Fibroblast of upper back skin (primary cell): ENCODE measurements at places on chromosomes 3 and 15.

DNA sequence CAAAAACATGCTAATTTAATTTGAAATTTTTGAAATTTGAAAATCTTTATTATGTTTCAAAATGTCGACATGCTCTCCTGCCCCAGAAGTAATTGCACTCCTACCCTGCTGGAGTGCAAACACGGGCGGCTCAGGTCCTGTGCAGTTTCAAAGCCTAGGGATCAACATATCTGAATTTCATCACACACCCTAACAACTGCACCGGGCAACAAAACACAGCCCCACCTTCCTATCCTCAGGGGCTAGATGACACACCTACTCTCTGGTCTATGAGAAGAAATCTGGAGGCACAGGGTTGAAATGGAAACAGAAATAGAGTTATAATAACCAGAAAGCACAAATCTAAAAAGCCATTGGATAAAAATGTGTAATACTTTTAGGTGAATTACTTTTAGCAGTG is 61.4 kb downstream of the BFSP2 start:
- no peak for DNase-seq

DNA sequence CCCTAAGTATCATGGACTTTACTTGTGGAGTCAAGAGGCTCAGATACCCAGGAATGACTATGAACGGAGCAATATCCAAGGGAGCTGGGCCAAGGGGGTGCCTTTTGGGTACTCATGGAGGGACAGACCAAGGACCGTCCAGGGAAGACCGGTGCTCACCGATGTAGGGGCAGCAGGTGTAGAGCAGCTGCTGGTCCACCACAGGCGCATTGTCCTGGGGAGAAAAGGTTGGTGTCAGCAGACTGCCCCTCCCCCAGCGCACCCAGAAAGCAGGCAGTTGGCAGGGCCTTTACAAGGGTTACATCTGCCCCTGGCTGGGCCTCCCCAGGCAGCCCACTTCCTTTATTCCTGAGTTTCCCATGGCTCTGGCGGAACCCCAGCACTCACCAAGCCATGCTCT is 7.5 kb downstream of the CDAN1 start:
- no peak for DNase-seq

DNA sequence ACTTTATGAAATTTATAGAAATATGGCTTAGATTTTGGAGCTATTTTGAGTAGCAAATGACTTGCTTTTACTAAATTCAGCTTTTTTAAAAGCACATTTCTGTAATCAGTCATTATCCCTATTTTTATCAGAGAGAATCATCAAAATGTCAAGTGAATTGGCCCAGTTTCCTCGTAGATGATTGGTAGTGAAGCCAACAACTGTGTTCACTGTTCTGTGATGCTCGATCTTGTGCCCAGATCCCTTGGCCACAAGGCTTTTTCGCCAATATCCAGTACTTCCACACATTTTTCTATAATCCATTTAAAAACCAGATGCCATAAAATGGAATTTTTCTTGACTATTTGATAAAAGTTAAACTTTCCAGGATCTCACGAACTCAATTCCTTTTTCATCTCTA is 336.5 kb downstream of the ZNF385D start:
- DNase-seq: no peak

- DNase-seq: no peak
Measured at GRCh38 chr15:89356634-89357298, 22.1 kb upstream of the POLG start.

- peak; percentile 95 for DNase-seq
Measured at GRCh38 chr15:62119227-62119864, 45.7 kb downstream of the C2CD4B start.

DNA sequence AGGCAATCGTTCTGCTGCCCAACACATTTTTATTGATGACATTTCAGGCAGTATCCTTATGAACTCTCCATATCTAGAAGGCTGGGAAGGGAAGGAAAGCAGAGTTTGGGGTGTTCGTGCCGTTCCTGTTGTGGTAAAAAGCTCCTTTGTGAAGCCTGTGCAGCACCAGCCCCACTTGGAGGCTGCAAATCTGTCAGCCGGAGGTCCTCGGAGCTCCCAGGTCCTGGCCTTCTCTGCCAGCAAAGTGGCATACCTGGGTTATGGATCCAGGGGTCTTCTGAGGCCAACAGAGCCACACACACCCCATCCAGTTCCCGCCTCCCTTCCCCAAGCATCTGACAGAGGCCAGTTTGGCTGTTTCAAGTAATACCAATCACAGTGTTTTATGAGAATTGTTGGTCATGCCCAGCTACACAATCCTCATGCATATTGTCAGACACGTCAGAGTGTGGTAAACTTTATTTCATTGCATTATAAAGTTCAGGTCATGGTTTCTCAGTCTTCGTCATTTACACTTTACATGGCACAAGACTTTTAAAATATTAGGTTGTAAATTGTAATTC is 15.9 kb upstream of the USP3 start:
- no peak for DNase-seq

DNA sequence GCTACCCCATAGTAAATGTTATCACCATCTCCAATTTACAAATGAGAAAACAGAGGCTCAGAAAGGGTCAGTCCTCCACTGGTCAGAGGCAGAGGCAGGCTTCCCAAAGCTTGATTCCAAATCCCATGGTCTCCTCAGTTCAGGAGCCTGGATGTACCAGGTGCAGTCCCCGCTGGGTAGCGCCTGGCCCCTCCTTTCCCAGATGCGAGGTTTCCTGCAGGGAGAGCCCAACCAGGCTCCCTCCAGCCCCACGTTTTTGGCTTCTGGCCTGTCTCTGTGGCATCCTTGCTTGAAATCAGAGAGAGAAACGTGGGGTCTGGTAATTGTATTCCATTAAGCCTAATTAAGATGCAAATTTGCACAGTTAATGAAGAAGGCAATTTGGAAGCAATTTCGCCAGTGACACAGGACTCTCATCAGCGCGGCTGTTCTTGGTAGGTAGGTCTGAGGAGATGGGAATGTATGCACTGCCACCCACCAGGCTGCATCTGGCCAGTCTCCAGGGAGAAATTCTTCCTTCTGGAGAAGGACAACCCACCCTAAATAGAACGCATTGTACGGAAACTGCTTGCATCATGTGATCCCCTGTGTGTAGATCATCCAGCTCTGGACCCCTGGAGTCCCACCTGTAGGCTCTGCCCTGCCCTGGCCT is 50.5 kb downstream of the HRH1 start:
- DNase-seq: peak; percentile 71

DNA sequence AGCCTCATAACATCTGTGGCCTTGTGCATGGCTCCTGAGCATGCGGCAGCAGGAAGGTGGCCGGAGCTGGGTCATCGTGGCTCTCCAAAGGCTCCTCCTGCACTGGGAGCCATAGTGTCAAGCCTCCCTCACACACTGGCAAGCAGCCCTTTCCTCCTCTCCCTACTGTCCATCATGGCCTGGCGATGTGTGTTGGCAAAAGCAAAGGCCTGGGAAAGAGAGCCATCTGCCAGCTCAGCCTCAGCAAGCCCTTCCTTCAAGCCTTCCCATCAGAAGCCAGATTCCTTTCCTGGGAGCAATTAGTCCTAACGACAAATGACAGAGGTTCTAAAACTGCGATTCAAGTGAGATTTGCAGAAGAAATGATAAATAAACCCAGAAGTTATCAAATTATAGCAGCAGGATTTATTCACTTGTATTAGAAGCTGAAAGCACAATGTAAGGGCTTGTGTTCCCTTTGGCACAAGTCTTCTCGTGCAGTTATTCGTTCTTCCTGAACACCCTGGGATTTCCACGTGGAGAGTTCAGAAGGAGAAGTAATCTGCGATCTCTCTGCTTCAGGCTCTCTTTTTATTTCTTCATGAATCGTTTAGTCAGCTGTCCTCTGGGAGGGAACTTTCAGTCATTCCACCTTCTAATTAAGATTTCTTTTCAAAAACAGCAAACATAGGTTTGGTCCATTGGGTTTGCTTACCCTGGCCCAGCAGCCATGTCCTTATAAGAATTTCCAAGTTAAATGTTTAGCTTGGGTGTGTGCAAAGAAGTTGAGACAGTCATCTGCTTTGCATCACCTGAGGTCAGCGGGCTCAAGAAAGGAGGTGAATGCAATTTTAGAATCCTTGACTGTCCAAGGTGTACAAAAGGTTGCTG is 110.3 kb upstream of the TMC3 start:
- no peak for DNase-seq

DNA sequence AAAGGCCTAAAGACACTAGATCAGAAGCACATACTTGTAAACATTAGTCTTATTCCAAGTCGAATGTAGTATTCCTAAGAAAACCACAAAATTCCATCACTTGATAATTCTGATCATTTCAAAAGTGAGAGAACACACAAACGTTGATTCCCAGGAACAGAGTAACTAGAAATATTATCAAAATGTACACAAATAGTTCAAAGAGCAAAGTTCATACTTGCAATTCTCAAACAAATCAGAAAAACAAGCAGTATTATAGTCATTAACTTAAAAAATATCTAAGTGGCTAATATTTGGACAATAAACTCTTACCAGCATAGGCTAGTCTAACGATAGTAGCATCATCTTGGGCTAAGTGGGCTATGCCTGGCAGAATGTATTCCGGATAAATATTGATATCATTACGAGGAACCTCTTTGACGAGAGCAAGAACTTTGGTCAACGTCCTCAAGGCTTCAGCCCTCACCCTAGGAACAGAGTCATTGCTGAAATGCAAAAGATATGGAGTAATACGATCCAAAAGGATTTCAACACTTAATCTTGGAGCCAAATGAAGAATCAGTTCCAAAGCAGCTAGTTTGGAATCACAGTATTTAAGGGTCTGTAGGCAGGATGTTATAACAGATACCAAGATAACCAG is 13.3 kb downstream of the PIK3R4 start:
- no peak for DNase-seq

- peak; percentile 69 for DNase-seq
Measured at GRCh38 chr3:160006282-160007163, 17.9 kb downstream of the IL12A start.

DNA sequence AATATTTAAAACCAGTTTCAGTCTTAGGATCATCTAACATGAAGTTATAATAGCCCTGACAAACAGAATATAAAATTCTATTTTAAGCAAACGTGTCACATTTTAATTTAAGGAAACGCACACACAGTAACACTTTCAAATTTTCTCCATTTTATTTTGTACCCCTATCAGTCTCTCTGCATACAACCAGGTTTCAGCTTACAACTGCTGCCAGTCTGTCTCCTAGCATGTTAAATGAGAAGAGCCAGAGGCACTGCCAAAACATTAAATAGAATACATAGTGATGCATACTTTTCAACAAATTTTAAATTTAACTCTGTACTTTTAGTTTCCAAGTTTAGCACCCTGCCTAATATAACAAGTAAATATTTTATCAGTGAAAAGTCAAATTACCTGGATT is 60.8 kb downstream of the UACA start:
- DNase-seq: no peak

GRCh38 chr3:69342074-69342473 is 43.8 kb downstream of the FRMD4B start:
- no peak for DNase-seq

DNA sequence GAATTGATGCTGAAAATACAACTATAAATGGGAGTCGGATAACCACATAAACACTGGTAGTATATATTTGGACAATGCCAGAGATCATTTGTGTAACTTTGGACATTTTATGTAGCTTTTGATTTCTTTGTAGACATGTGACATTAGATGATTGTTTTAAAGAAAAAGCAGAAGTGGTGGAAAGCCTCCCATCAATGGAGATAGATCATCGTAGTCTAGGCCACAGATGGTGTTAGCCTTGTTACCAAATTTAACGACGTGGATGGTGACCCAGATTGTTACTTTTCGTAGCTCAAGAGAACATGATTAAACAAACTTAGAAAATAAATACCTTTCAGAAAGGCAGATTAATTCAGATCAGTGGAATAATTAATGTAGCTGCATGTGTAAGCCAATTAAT is 8.8 kb downstream of the CACNA1D start:
- DNase-seq: no peak

GRCh38 chr15:85831415-85832113 is 36.8 kb upstream of the KLHL25 start:
- DNase-seq: peak; percentile 56

- DNase-seq: peak; percentile 97
Measured at GRCh38 chr3:14143271-14144225, 18.7 kb downstream of the TMEM43 start.

DNA sequence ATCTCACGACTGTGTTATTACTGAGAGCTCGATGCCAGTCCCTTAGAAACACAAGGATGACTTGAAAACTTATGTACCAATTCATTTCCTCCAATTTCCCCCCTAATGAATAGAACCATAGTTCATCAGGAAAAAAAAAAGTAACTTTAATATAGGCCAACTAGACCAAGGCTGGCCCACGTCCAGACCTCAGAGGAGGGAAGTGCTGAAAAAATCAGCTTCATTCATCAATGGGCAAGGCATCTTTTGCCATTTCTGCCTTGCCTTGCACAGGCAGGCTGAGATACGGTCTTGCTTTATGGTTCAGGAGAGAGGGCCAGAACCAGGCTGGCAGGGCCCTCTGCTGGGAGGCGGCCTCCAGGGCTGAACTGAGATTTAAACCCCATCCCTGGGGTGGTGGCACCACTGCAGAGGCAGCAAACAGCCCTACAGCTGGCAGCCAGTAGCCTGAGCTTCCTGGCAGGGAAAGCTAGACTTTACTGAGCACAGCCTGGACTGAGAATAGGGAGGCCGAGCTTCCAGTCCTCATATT is 104.1 kb upstream of the TNFAIP8L3 start:
- peak; percentile 42 for DNase-seq

- no peak for DNase-seq
Measured at GRCh38 chr3:35635407-35635806, 3.9 kb upstream of the ARPP21 start.

- DNase-seq: peak; percentile 52
Measured at GRCh38 chr3:105527949-105528348, 161.2 kb downstream of the ALCAM start.

GRCh38 chr3:146404436-146404835 is 64.9 kb downstream of the PLSCR2 start:
- peak; percentile 72 for DNase-seq
